ENCODE measurements at places on chromosomes 1 and 21. TPM values are rescaled to one million over a fixed set of nuclear protein-coding genes. Genes with fewer than 3 reads are reported as not detected.

The RNU1-2 gene
- total RNA-seq, result 874 TPM

The ZNHIT6 gene
- total RNA-seq, result 32.5 TPM

The TRAF3IP3 gene
- 204 TPM for total RNA-seq

GRCh38 chr1:14809191-14809981, 210.9 kb downstream of the KAZN start:
- no peak for DNase-seq
- no peaks in the 10 kb centered on the region for H3K36me3 ChIP-seq
- H3K27me3 ChIP-seq, result no peaks in the 10 kb centered on the region

GRCh38 chr1:107926436-107927080, 38.4 kb downstream of the VAV3 start:
- H3K27me3 ChIP-seq, result no peaks in the 10 kb centered on the region
- no peak overlapping the region for H3K4me3 ChIP-seq
- DNase-seq, result peak; percentile 11
- H3K36me3 ChIP-seq, result peaks cover 8% of the 10 kb centered on the region
- H3K4me1 ChIP-seq, result peaks cover 51% of the 10 kb centered on the region

- no peak overlapping the region for H3K4me3 ChIP-seq
- no peak overlapping the region for H3K27ac ChIP-seq
- no peaks in the 10 kb centered on the region for H3K36me3 ChIP-seq
- H3K27me3 ChIP-seq, result no peaks in the 10 kb centered on the region
- DNase-seq, result no peak
These were observed 302.7 kb downstream of the ST6GALNAC3 start for GRCh38 chr1:76377247-76377646.

GRCh38 chr1:22263359-22263758, 120.5 kb upstream of the WNT4 start:
- H3K27ac ChIP-seq, result no peak overlapping the region
- H3K4me1 ChIP-seq, result no peaks in the 10 kb centered on the region
- no peak overlapping the region for H3K4me3 ChIP-seq
- no peak for DNase-seq

The SPATA21 gene
- not detected for total RNA-seq
